Fibroblast of villous mesenchyme (primary cell): ENCODE measurements at places on chromosomes 2 and 18. TPM values are rescaled to one million over a fixed set of nuclear protein-coding genes. Genes with fewer than 3 reads are reported as not detected.

Gene MEP1B
- under 0.01 and 0.64 TPM in 2 replicates for total RNA-seq

Gene STAT4
- total RNA-seq = 1.3 and 2.6 TPM in 2 replicates

Gene ERLEC1
- 125 and 145 TPM in 2 replicates for total RNA-seq

Gene EPHA4
- total RNA-seq = 1.9 and 17.3 TPM in 2 replicates

Gene NCKAP5
- 28.7 and 47.9 TPM in 2 replicates for total RNA-seq

Gene BOLL
- not detected in 2 replicates for total RNA-seq

Gene FOXI3
- total RNA-seq = not detected in 2 replicates

Gene CLEC4F
- total RNA-seq = not detected in 2 replicates

Gene SLC5A7
- total RNA-seq = not detected in 2 replicates

Gene ATP8B1
- 26.3 and 28.3 TPM in 2 replicates for total RNA-seq

Gene MDH1B
- 0.64 and 1.3 TPM in 2 replicates for total RNA-seq

Gene KRCC1
- 18.0 and 36.3 TPM in 2 replicates for total RNA-seq

Gene KCNK3
- under 0.01 TPM in 2 replicates for total RNA-seq

Gene ANO7
- 0.43 and 0.64 TPM in 2 replicates for total RNA-seq

Gene ENOSF1
- 27.7 and 31.1 TPM in 2 replicates for total RNA-seq

Gene IL1B
- 2.6 TPM in 2 replicates for total RNA-seq

Gene MC2R
- total RNA-seq = not detected in 2 replicates

Gene ODC1
- total RNA-seq = 88.3 and 133 TPM in 2 replicates

Gene EMILIN2
- 16.4 and 24.8 TPM in 2 replicates for total RNA-seq

Gene FAM237A
- not detected in 2 replicates for total RNA-seq

Gene UCN
- 0.43 and 0.64 TPM in 2 replicates for total RNA-seq

Gene RAB27B
- 3.9 and 6.5 TPM in 2 replicates for total RNA-seq

Gene NAGK
- total RNA-seq = 42.7 and 50.6 TPM in 2 replicates
